ENCODE measurements at places on chromosomes 2 and 18.

- no peak for DNase-seq
Measured at GRCh38 chr18:10037181-10037580, 123.4 kb downstream of the VAPA start.

DNA sequence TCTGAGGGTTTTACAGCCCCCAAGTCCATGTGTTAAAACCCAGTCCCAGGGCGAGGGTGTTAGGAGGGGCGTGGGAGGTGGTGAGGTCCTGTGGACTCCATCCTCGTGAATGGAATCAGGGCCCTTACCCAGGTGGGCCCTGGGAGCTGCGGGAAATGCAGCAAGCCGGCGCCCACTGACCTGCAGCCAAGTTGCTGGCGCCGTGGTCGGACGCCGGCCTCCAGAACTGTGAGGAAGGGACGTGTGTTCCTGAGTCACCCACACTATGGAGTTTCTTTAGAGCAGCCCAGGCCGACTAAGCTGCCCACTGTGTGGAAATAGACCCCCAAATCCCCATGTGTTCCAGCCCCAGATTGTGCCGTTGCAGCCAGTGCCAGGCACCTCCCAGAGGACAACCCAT is 26.4 kb downstream of the CTDP1 start:
- DNase-seq, result no peak

DNA sequence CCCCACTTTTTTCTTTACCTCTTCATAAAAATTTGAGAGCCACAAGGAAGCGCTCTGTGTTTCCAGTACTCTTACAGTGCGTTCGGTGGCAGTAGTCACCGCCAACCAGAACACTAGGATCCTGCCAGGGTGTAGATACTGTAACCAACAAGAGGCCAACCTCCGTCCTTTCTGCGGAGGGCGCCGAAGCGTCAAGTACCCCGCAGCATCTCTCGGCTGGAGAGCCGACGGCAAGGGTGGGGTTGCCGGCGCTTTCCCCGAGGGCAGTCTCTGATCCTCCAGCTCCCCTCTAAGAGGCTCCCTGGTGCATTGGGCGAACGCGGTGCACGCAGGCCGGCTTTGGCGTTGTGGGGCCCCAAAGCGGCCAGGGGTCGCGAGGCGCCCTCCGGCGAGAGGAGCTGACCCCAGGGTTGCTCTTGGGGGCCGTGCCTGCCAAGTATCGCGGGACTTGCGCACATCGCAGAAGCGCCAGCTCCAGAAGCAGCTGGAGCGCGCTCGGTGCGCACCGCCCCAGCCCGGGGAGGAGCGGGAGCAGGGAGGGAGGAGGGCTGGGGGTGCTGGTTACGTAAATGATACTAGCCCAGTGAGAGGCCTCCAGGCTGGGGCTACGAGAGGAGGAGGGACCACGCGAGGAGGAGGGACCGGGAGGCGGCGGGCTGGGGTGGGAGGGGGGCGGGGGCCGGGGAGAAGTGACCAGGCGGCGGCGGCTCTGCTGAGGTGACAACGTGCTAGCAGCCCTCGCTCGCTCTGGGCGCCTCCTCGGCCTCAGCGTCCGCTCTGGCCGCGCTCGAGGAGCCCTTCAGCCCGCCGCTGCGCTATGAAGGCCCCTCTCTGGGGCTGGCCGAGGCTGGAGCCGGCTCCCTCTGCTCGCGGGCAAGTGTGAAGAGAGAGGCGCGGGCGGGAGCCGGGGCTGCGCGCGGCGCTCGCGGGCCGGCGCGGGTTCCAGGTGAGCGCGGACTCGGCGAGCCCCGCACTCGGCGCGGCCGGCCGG is at the start of gene GALNT13:
GALNT13 (plus strand) TSS at position 692 of the 991 bp plus-strand sequence.
- peak; percentile 81 for DNase-seq

GRCh38 chr2:182240862-182241371 is 185.9 kb downstream of the PDE1A start:
- peak; percentile 45 for DNase-seq

DNA sequence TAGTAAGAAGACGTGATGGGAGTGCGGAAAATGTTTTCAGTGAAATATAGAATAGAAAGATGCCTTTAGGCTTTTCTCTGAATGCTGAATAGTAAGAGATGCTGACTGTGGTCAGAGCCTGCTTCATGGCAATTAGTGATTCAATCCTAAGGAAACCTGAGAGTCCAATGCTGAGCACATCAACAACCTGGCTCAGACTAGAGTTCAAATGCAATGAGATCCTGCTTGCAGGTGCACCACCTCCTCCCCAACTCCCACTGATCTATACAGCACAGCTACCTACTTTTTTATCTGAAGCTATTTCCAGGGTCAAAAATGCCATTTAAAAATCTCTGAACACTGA is 65.4 kb downstream of the AAK1 start:
- DNase-seq, result no peak

DNA sequence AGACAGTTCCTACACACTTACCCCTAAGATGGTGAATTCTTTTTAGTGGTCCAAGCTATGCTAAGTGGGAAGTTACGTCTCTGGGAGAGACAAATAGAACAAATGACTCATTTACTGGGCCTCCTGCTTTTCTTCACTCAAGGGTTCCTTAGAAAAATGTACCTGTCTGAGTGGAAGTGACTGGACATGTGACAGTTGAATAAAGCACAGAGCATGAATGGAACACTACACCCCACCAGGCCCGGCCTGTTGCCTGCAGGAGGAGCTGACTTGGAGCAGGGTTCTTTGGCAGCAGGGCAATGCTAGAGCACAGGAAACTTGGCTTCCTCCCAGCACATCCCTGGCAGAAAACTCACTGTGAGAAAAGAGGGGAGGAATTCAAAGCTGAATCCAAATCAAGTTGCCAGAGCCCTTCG is 451.0 kb upstream of the SETBP1 start:
- DNase-seq, result no peak

DNA sequence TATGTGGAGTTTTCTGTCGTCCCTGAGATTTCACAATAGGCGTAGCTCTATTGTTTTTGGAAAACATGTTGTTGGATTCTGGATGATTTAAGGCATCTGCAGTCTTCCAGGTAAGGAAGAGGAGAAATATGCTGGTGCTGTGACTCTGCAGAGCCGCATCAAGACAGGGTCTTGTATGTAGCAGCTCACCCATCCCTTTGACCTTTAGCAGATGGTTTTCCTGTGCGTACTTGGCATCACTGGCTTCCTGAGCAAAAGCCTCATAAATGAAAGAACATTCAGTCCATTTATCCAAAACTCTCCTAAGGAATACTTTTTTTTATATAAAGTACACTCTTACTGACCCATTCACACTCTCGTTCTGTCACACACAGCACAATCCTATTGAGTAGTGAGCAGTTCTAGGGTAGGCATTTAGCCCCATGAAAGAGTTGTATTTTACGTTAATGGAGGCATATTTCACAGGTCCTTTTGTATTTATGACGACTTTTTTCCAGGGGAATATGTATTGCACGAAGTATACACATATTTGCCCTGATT is 443.9 kb downstream of the STK39 start:
- no peak for DNase-seq

DNA sequence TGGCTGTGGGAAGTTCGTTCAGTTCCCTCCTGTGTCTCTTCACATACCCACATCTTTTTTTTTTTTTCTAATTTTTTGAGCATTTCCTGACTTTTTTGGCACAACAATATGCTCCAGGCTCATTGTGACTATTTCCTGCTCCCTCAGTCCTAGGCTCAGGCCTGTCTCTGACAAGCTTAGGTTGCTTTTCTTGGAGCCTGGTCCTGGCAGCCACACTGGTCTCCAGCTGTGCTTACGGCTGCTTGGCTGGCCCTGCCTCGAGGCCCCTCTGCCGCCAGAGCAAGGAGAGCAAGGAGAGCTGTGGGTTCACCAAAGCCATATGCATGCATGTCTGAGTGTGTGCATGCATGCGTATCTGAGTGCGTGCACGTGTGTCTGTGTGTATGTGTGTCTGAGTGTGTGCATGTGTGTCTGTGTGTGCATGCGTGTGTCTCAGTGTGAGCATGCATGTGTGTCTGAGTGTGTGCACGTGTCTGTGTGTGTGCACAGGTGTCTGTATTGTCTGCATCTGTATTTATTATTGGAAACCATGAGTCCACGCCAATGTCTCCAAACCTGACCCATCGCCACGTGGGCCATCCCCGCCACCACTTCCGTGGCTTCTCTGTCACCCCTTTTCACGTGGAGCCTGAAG is 766.1 kb upstream of the SALL3 start:
- DNase-seq, result no peak

- no peak for DNase-seq
Measured at GRCh38 chr2:161370981-161371380, 45.1 kb upstream of the TBR1 start.

DNA sequence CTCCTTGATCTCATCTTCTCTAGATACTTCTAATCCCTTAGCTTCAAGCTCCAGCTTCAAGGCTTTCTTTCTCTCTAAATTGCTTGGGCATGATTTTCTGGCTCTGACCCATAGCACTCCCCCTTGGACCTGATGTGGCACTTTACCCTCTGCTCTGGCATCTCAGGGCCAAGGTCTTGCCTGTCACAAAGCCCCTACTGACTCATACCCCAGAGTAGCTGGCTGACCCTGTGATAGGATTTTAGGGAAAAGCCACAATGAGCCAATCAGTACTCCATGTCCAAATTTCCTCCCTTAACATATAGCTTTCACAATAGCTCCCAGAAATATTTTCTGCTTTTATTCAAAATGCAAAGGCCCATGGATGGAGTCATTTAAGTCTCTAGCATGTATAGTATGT is 488.7 kb upstream of the SPRED2 start:
- no peak for DNase-seq

DNA sequence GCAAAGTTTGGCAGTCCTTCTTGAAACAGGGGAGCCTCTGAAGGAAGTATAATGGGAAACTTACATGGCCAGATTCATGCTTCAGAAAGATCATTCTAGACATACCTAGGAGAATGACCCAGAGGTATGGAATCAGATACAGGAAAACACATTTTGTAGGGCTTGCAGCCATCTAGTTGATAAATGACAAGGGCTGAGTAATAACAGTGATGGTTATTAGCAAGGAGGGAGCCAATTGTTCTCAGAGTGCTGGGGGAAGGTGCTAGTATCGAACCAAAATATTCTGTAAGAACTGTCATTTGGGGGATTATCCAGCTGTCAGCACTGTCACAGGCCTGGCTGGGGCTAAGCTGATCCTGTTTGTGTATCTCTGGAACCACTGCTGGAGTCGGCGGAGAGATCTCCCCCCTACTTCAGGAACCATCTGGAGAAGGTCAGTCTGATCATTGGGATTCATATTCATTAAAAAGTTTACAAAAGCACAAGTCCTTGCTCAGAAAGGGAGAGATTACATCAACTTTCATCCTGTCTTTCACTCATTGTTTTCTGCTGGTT is 113.8 kb upstream of the THSD7B start:
- no peak for DNase-seq

Data from HEK293T (cell line).